Glomerular endothelial cell (primary cell): ENCODE measurements at places on chromosomes 1 and 21. TPM values are rescaled to one million over a fixed set of nuclear protein-coding genes. Genes with fewer than 3 reads are reported as not detected.

Gene RGS13
- not detected in 2 replicates for total RNA-seq

Gene CD1E
- total RNA-seq, result not detected in 2 replicates

Gene AQP10
- not detected in 2 replicates for total RNA-seq

Gene KIAA1614
- total RNA-seq, result 3.4 and 5.1 TPM in 2 replicates

Gene TEKT2
- total RNA-seq, result 0.23 TPM in 1 of 2 replicates, not detected in the other

Gene CCDC30
- total RNA-seq, result 0.34 and 0.64 TPM in 2 replicates

Gene KLHL20
- 23.0 and 29.4 TPM in 2 replicates for total RNA-seq
